ENCODE measurements at places on chromosomes 2 and 18.

- DNase-seq, result no peak
These were observed 29.1 kb upstream of the RPE start for GRCh38 chr2:209973328-209973727.

DNA sequence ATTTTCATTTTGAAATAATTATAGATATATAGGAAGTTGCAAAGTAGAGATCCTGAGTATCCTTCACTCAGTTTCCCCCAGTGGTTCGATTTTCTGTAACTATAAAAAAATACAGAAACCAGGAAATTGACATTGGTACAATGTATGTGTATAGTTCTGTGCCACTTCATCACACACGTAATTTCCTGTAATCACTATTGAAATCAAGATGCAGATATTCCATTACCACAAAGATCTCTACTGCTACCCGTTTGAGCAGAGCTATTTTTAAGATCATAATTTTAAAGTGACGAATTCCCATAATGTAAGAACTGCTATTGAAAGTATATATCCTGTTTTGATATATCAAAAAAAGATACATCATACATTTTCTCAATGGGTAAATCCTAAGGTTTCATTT, 142.3 kb downstream of the BABAM2 start:
- no peak for DNase-seq

DNA sequence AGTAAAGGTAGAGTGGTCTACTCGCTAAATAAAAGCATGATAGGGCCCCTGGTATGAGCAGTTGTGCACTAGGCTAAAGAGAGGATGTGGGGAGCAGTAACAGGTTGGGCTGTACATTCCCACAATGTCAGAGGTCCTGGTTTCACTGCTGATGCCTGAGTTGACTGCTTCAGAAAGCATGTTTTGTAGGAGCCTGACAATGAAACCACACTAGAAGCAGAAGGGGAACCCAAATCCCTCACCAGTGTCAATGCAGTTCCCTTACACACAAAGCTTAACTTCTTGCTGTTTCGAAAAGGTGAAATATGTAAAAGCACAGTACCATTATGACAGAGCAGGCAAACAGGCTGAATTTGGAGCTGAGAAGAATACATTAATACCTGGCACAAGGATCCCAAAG, 291.7 kb upstream of the KYNU start:
- DNase-seq, result no peak

DNA sequence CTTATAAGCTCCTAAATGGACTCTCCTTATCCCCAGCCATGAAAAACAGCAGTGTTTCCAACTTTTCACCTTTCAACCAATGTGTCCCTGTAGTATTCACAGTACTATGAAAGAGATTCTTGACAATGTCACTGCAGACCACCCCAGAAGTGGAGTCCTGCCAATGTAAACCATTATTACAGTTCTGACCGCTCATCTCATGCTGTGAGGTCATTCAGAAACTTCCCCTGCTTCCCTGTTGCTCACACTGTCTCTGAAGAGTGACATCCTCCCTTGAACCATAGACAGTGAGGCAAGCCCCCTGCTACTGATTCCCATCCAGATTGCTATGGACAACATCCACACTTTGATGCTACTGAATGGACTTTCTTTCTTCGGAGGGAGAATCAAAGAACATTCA, 1523.7 kb upstream of the ACVR2A start:
- no peak for DNase-seq

DNA sequence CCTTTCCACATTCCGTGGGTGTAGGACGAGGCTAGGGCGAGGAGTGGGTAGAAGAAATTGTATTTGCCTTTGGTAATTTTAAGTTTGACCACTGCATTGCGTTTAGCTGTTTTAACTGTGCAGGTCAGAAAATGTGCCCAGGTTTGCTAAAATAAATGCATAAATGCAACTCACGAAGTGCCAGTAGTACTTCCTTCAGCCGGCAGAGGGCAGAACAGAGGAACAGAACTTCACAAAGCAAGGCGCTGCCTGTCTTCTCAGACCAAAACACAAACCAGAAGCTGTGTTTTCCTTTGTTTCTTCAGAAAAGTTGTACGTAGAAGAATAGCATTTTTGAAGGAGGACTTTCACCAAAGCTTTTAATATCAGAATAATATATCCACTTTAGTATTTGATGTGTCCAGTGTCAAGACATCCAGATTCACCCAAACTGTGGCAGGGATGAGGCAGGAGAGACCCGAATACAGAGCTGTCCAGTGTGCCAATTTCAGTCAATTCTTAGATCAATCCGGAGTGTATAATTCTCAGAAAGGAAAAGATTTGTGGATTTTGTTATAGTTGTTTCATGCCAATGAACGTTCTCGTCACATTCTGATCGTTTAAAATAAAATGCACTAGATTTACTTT, 348.6 kb downstream of the DLGAP1 start:
- peak; percentile 2 for DNase-seq

GRCh38 chr2:144832048-144832447, 312.1 kb upstream of the ZEB2 start:
- no peak for DNase-seq

GRCh38 chr2:153235516-153235915, 243.0 kb downstream of the RPRM start:
- DNase-seq, result no peak

DNA sequence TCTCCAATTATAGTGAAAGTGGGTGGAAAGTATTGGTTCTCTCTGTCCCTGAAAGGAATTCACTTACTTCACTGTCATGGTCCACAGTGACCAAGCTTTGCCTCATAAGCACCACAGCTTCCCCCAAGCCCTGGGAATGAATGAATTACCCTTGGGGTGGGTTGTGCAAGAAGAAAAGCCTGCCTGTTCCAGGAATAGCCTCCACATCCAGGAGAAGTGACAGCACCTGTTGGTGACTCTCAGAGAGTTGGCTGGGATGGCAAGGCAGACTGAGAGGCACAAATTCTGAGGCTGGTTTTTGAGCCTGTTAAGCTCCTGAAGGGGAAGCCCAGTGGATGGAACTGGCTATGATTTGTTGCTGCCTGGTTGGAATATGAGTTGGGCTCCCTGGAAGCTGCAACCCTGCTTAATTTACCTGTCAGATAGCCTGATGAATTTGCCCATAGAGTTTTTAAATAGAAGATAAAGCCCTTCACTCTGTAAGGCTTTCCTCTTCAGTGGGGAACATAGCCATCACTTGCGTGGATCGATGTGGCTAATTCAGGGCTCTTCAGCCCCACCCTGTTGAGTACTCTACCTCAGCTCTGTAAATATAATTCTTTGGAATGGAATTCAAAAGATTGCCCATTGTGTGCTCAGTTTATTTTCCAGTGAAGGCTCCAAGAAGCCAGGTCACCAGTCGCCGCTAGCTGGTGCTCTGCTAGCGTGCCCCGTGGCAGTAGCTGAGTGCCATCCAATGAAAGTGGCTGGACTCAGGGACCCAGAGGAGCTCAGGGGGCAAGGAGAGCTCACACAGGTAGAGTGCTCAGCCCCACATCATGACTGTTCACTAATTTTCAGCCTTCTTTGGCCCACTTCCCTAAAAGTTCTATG, 479.3 kb downstream of the IRS1 start:
- no peak for DNase-seq

GRCh38 chr2:68278169-68278568, 25.8 kb upstream of the PPP3R1 start:
- DNase-seq, result no peak

- no peak for DNase-seq
These were observed at the start of gene VIT for GRCh38 chr2:36696533-36696932. TSS of gene VIT (plus strand) at chr2:36696707. CDS start at chr2:36716371, 19,664 bp downstream.

GRCh38 chr2:25491003-25491696, 149.4 kb upstream of the DNMT3A start:
- DNase-seq, result no peak

GRCh38 chr2:200081236-200081635, 125.9 kb downstream of the MAIP1 start:
- DNase-seq, result no peak

- DNase-seq, result no peak
These were observed 1.8 kb upstream of the COBLL1 start for GRCh38 chr2:164843346-164843911.

GRCh38 chr2:76861708-76862107, 660.5 kb downstream of the LRRTM4 start:
- no peak for DNase-seq

Measured in activated CD8-positive, alpha-beta memory T cell treated with anti-CD3 and anti-CD28 coated beads for 4 hours (primary cell).